Fibroblast of skin of scalp (primary cell): ENCODE measurements at places on chromosomes 1 and 21.

- DNase-seq, result no peak
These were observed 71.3 kb upstream of the BEND5 start for GRCh38 chr1:48848035-48848434.

- no peak for DNase-seq
These were observed 133.8 kb downstream of the GLIS1 start for GRCh38 chr1:53605181-53605580.

GRCh38 chr21:45949928-45950739 is 31.4 kb upstream of the COL6A1 start:
- no peak for DNase-seq

DNA sequence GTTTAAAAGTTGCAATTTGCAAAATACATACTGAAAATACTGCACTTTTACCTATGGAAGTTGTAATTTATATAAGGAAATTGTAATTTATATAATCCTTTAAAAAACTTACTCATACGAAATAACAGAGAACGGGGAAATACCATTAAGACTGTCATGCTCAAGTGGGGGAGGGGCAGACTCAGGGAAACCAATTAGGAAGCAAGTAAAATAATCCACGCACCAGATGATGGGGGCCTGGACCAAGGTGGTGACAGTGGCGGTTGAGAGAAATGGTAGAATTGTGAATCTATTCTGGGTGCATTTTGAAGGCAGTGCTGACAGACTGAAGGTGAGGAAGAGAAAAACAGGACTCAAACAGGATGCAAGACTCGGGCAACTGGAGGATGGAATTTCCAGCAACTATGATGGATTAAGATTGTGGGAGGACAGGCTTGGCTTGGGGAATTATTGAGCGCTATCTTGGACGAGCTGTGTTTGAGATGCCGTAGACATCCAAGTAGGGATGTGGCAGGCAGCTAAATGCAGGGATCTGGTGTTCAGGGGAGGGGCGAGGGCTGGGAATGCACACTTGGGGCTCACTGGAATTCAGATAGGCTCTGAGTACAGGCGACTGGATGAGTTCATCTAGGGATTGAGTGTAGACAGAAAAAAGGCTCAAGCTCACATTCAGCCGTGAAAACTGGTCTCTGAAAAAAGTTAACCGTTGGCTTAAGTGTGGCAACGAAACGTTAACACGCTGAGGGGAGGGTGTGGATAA is 977 bp downstream of the LCA5L start:
- DNase-seq, result peak; percentile 77

DNA sequence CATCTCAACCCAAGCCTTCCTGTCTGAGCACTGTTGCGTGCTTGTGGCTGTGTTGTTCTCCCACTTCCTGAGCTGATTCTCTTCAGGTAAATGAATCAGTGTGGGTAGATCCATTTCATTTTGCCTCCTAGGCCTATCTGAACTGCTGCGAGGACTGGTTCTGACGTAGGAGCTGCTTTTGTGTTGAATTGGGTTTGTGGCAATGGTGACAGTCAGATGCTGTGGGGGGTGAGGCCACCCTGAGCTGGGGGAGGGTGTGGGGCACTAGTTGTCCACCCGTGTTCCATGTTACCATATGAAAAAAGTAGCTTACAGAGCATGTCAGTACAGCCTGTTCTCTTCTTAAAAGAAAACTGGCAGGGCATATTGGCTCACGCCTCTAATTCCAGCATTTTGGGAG is 81.5 kb downstream of the MRPS6 start:
- DNase-seq, result no peak

DNA sequence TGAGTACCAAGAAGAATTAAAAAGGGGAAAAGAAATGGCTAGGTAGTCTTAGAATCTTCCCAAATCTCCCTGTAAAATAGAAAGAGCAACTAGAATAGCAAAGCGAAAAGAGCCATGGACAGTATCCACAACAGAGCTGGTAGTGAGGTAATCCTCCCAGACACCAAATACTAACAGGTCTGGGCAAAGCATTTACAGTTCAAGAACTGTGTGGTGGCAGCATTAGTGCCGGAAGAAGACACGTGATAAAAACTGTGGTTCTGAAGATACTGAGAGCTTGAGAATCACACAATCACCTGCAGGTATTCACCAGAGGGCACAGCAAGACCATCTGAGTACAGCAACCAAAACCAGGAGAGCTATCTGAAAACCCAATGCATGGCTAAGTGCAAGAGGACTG is 31.8 kb upstream of the OLIG2 start:
- DNase-seq, result no peak

DNA sequence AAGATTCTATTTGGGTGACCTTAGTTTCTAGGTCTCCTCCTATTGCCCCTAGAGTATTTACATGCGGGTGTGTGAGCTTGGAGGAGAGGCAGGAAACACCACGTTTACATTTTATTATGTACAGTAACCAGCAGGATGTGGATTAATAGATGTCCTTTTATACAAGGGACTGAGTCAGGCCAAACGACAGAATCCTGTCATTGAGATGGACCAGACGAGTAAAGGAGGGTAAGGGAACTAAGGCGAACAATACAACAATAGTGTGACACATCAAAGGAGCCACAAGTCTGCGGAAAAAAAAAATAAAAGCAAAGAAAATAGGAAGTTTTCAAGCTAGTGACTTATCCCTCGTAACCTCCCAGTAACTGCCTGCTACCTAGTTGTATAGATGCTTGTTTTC is 151.1 kb downstream of the GABPA start:
- no peak for DNase-seq

DNA sequence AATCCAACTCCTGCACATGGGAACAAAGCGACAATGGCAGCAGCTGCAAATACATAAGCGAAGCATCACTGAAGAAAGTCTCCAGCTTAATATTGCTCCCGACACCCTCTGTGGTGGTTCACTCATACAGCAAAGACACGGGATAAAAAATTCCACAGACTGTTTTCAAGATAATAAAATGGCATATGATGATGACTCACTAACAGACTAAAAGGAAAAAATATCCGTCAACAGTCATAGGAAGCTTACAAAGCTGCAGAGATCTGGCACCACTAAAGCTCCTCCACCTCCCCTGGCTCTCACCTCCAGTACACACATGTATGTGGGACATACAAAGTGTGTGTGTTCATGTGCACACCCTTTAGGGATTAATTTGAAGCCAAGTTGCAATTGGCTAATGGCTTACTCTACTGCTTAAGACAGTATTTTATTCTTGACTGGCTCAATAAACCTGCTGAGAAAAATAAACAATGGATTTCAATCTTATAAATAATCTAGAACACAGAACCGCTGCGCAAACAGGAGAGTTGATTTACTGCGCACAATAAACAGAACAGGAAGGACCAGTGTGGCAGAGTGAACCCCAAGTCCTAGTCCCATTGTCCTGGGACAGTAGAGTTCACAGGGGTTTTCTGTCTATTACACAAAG is 94.4 kb downstream of the SLC45A1 start:
- peak; percentile 79 for DNase-seq

GRCh38 chr1:110464340-110464739 is 13.4 kb downstream of the PROK1 start:
- DNase-seq, result peak; percentile 9

DNA sequence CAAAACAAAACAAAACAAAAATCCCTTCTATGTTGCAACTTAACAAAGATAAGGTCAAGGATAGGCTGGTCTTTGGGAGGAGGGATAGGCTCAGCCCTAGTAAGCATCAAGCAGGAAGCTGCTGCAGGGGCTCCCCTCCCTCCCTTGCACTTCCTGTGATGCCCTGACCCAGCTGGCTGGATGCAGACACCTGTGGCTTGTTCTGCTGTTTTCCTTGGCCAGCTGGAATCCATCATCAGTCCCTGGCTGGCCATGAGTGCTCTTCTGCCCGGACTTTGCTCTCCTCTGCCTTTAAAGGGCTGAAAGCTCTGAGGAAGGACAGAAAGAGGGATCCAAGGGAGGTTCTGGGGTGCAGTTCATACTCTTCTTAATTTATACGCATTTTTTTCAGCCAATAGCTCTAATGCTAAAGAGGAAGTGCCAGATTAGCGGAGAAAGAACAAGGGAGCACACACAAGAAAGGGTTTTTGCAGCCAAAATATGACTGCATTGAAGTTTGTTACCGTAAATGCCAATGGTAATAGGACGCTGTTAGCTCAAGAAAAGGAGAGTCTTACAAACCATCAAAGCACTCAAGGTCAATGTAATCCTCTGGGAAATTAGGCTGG is 19.9 kb upstream of the UBE2U start:
- DNase-seq, result no peak

GRCh38 chr1:227459326-227459841 is 104.0 kb upstream of the ZNF678 start:
- peak; percentile 46 for DNase-seq

DNA sequence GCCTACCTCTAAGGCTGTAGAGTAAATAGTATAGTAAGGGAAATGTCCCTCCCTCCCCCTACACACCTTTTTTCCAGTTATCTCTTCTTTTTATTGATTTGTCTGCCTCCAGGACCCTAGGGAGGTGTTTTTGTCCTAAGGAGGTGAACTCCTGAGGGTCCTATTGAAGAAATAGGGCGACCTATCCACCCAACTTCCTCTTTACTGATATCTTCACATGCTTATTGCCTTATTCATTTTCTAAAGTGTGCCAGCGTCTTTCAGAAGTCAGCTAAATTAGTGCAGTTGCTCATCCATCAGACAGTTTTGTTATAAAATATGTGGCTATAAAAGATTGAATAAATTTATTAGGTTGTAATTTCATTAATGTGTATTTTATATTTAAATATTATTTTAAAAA is 5.9 kb downstream of the BACH1 start:
- DNase-seq, result no peak

GRCh38 chr1:16018749-16019643 is 1.2 kb upstream of the HSPB7 start:
- DNase-seq, result no peak

GRCh38 chr1:2419416-2419815 is 7.1 kb upstream of the PEX10 start:
- no peak for DNase-seq

GRCh38 chr1:111551623-111552411 is 48.4 kb upstream of the ADORA3 start:
- DNase-seq, result no peak

- DNase-seq, result no peak
These were observed 35.5 kb downstream of the IGFN1 start for GRCh38 chr1:201226178-201226514.

GRCh38 chr1:186511761-186512637 is 51.1 kb upstream of the PDC start:
- no peak for DNase-seq

- no peak for DNase-seq
These were observed 243.0 kb downstream of the PBX1 start for GRCh38 chr1:164801791-164802502.

- DNase-seq, result peak; percentile 52
These were observed 16.3 kb downstream of the DPYD start for GRCh38 chr1:97904534-97904933.

- DNase-seq, result no peak
These were observed 36.1 kb upstream of the PLPPR4 start for GRCh38 chr1:99228153-99228552.

DNA sequence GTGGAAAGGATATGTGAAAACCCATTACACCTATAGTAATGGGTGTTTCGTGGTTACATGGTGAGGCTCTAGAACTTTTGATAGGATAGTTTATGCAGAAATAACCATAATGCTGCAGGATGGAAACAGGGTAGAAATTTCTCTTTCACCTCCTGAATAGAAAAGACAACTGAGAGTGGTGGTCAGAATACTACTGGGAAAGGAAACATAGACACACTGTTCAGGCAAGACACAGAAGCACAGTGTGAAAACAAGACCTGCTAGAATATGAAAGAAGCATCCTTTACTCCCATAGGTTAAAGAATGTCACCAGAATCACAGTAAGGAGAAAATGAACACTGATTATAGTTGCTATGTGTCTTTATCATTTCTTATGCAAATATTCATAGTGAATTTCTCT is 496.6 kb downstream of the DPYD start:
- DNase-seq, result no peak

DNA sequence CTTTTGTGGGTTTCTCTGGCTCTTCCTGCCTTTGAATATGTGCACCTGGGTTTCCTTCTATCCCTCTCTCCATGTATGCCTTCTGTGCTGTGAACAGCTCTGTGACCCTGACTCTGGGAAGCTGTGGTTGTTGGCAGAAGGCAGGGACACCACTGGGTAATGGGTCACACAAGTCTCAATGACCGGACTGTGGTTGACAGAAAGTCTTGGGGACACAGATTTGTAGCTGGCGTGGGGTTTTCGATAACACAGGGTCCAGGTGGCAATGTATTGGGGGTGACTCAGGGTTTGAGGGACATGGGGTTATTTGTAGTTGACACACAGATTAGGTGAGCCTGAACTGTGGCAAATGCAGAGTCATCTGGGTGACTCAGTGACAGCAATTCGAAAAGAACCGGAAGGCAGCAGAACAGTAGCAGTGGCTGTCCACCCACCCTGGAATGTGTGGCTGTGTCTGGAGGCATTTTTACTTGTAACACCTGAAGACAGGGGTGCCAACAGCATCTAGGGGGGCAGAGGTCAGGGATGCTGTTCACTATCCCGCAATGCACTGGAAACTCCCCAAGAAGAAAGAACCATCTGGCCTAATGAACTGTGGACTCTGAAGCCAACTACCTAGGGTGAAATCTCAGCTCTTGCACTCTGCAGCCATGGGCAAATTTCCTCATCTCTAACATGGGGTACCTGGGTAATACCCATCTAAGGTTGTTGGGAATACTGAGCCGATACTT is 13.0 kb upstream of the SLC6A9 start:
- DNase-seq, result no peak

DNA sequence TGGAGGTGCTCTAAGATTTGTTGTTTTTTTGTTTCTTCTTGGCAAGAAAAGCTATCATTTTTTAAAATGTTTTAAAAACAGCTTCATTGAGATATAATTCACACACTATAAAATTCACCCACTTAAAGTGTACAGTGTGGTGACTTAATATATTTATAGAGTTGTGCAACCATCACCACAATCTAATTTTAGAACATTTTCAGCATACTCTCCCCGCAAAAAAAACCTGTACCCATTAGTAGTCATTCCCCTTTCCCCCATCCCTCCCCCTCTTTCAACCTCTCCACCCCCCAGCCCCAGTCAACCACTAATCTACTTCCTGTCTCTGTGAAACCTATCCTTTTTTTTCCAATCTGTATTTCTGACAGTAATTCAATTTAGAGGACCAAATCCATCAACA is 30.6 kb downstream of the ZC3H11B start:
- peak; percentile 88 for DNase-seq

DNA sequence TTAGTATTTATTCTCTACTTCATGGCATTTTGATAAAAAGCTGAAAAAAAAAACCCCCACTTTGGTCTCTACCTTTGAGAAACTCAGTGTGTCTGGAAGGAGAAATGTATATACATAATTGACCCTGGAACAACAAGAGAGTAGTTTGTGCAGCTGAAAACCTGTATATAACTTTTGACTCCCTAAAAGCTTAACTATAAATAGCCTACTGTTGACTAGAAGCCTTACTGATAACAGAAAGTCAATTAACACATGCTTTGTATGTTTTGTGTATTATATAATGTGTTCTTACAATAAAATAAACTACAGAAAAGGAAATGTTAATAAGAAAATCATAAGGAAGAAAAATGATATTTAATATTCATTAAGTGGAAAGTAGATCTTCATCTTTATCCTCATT is 88.0 kb downstream of the NEK7 start:
- DNase-seq, result no peak

- no peak for DNase-seq
These were observed 1359.6 kb downstream of the PLA2G4A start for GRCh38 chr1:188188317-188188716.

- DNase-seq, result peak; percentile 61
These were observed 202.4 kb upstream of the L1TD1 start for GRCh38 chr1:61992257-61992656.

- DNase-seq, result no peak
These were observed 27.7 kb upstream of the LRRC7 start for GRCh38 chr1:69540052-69540451.

- peak; percentile 9 for DNase-seq
These were observed 169.4 kb downstream of the ASTN1 start for GRCh38 chr1:176994931-176995596.
